ENCODE measurements at places on chromosomes 1 and 21. TPM values are rescaled to one million over a fixed set of nuclear protein-coding genes. Genes with fewer than 3 reads are reported as not detected.

DNA sequence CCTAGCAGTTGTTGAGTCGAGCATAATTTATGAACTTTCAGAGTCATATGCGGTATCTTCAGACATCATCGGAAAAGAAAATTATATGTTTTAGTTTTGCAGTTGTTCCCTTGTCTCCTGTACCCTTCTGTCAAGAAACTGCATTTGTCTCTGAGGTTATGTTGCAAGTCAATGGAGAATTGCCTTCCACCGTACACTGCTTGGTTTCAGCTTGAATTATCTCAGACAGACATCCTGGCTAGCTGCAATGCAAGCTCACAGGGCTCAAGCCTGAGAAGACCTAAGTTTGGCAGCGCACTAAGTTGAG lies 156.0 kb downstream of the NFIA start:
- no peak overlapping the region for H3K27ac ChIP-seq
- DNase-seq: no peak
- no peaks in the 10 kb centered on the region for H3K36me3 ChIP-seq
- H3K4me1 ChIP-seq: peaks cover 16% of the 10 kb centered on the region
- H3K27me3 ChIP-seq: no peaks in the 10 kb centered on the region

The ZC3H11A gene
- 37.4 TPM for total RNA-seq

The FCER1A gene
- 0.48 TPM for total RNA-seq

The SHCBP1L gene
- total RNA-seq: not detected

DNA sequence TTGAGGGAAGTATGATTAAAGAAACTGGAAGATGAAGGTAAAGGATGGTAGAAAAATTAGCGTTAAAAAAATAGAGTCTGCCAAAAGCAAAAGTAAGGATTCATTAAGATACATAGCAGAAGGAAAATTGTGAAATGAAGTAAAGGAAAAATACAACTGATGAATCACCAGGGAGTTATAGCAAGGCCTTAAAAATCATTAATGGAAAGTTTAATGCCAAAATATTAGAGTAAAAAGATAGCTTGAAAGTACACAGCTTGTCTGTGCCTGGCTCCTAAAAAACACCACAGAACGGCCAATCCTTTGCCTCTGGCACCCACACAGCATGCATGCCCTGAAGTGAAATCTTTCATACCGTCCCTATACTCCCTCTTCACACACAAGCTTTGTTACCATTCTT lies 66.9 kb upstream of the APOBEC4 start:
- peaks cover 41% of the 10 kb centered on the region for H3K4me1 ChIP-seq
- H3K4me3 ChIP-seq: no peak overlapping the region
- no peak overlapping the region for H3K27ac ChIP-seq
- no peak for DNase-seq

- no peaks in the 10 kb centered on the region for H3K4me1 ChIP-seq
- no peak within 1 kb of the TSS for H3K4me3 ChIP-seq
- no peak for DNase-seq
- no peaks in the 10 kb centered on the region for H3K27me3 ChIP-seq
Observed at GRCh38 chr1:160711602-160712311, at the start of gene CD48. Gene CD48, minus strand, starts transcription at chr1:160711822. Its CDS starts 59 bp downstream, at chr1:160711763.

The AKR7A3 gene
- 0.28 TPM for total RNA-seq

The SAMD11 gene
- 1.1 TPM for total RNA-seq

The IBA57 gene
- 19.7 TPM for total RNA-seq

DNA sequence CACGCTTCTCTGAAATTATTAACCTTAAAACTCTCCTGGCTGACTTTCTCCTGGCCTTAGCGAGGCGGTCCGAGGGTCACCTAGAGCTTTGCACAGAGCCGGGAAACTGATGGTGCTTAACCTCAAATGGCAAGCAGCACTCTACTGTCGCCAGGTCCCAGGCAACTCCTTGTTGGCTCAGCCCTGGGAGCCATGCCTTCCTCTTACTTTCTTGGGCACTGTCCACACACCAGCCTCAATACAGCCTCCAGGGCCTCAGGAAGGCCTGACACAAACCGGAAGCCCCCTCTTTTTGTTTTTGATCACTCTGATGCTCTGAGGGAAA lies 3.8 kb downstream of the TRABD2B start:
- H3K36me3 ChIP-seq: no peaks in the 10 kb centered on the region
- H3K4me1 ChIP-seq: peaks cover 32% of the 10 kb centered on the region
- H3K27me3 ChIP-seq: peaks cover 29% of the 10 kb centered on the region
- no peak for DNase-seq
- H3K4me3 ChIP-seq: no peak overlapping the region

- no peaks in the 10 kb centered on the region for H3K36me3 ChIP-seq
- H3K4me3 ChIP-seq: no peak overlapping the region
- no peaks in the 10 kb centered on the region for H3K4me1 ChIP-seq
- H3K27ac ChIP-seq: no peak overlapping the region
- H3K27me3 ChIP-seq: peaks cover 47% of the 10 kb centered on the region
Observed at GRCh38 chr1:24921412-24921811, 8.7 kb downstream of the RUNX3 start.

- H3K27ac ChIP-seq: no peak overlapping the region
- no peak for DNase-seq
- no peaks in the 10 kb centered on the region for H3K36me3 ChIP-seq
- no peak overlapping the region for H3K4me3 ChIP-seq
- H3K4me1 ChIP-seq: peaks cover 15% of the 10 kb centered on the region
Observed at GRCh38 chr1:170711682-170712081, 47.8 kb downstream of the PRRX1 start.

- H3K4me1 ChIP-seq: no peaks in the 10 kb centered on the region
- H3K27me3 ChIP-seq: no peaks in the 10 kb centered on the region
- no peaks in the 10 kb centered on the region for H3K36me3 ChIP-seq
- H3K4me3 ChIP-seq: no peak overlapping the region
- no peak overlapping the region for H3K27ac ChIP-seq
- no peak for DNase-seq
Observed at GRCh38 chr1:210482945-210483617, 154.4 kb downstream of the HHAT start.

GRCh38 chr1:26145041-26145959 lies 13.6 kb upstream of the FAM110D start:
- H3K4me1 ChIP-seq: peaks cover 14% of the 10 kb centered on the region
- DNase-seq: peak; percentile 80
- no peak overlapping the region for H3K27ac ChIP-seq
- no peak overlapping the region for H3K4me3 ChIP-seq

GRCh38 chr21:46142582-46143473 lies 12.6 kb downstream of the FTCD start:
- no peak overlapping the region for H3K4me3 ChIP-seq
- no peak overlapping the region for H3K27ac ChIP-seq
- peaks cover 7% of the 10 kb centered on the region for H3K4me1 ChIP-seq
- H3K27me3 ChIP-seq: no peaks in the 10 kb centered on the region

- no peak overlapping the region for H3K4me3 ChIP-seq
- no peaks in the 10 kb centered on the region for H3K4me1 ChIP-seq
- no peaks in the 10 kb centered on the region for H3K36me3 ChIP-seq
- no peaks in the 10 kb centered on the region for H3K27me3 ChIP-seq
- H3K27ac ChIP-seq: no peak overlapping the region
- no peak for DNase-seq
Observed at GRCh38 chr1:98382986-98383740, 278.4 kb upstream of the SNX7 start.

DNA sequence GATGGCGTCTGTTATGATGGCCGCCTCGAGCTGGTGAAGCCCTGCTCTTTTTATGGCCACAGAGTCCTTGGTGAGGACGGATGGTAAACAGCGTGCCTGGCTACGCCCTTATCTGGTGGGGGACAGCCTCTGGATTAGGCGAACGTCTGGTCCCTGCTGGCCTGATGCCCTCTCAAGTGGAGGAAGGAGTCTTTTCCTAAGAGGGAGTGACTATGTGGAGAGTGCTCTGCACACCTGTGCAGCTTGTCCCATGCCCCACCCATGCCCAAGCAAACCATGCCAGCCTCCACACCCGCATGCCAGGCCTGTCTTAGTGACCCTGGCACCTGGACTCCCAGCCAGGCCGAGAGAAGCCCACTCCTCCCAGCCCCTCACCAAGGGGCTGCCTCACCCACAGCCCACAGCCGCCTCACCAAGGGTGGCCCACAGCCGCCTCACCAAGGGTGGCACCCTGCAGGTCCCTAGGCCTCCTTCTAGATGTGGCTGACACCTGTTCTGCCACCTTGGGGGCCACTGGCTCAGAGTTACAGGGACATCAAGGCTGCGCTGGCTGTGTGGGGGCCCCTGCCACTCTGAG lies 40.2 kb downstream of the WNT9A start:
- no peaks in the 10 kb centered on the region for H3K27me3 ChIP-seq
- no peak overlapping the region for H3K4me3 ChIP-seq
- H3K27ac ChIP-seq: no peak overlapping the region
- no peak for DNase-seq
- no peaks in the 10 kb centered on the region for H3K36me3 ChIP-seq
- H3K4me1 ChIP-seq: no peaks in the 10 kb centered on the region

- peaks cover 16% of the 10 kb centered on the region for H3K4me1 ChIP-seq
- H3K27ac ChIP-seq: no peak overlapping the region
- H3K27me3 ChIP-seq: no peaks in the 10 kb centered on the region
- peak overlapping the region; percentile 7 for H3K4me3 ChIP-seq
Observed at GRCh38 chr21:44710756-44711326, 531 bp downstream of the TSPEAR start.

- no peaks in the 10 kb centered on the region for H3K4me1 ChIP-seq
- no peak overlapping the region for H3K4me3 ChIP-seq
- H3K36me3 ChIP-seq: no peaks in the 10 kb centered on the region
- H3K27ac ChIP-seq: no peak overlapping the region
- DNase-seq: no peak
Observed at GRCh38 chr1:101884621-101885020, 112.1 kb downstream of the OLFM3 start.

The TCHHL1 gene
- total RNA-seq: not detected

The PIGM gene
- total RNA-seq: 2.0 TPM

GRCh38 chr21:46208761-46209721 lies 19.5 kb downstream of the LSS start:
- H3K27me3 ChIP-seq: no peaks in the 10 kb centered on the region
- DNase-seq: no peak
- no peaks in the 10 kb centered on the region for H3K4me1 ChIP-seq
- no peaks in the 10 kb centered on the region for H3K36me3 ChIP-seq
- H3K4me3 ChIP-seq: no peak overlapping the region

The KIF26B gene
- 4.0 TPM for total RNA-seq

GRCh38 chr1:230085178-230085515 lies 18.1 kb downstream of the GALNT2 start:
- H3K27ac ChIP-seq: no peak overlapping the region
- no peak for DNase-seq
- H3K36me3 ChIP-seq: peaks cover 19% of the 10 kb centered on the region

- H3K36me3 ChIP-seq: no peaks in the 10 kb centered on the region
- H3K27ac ChIP-seq: no peak overlapping the region
- no peak overlapping the region for H3K4me3 ChIP-seq
- H3K27me3 ChIP-seq: no peaks in the 10 kb centered on the region
- DNase-seq: no peak
- no peaks in the 10 kb centered on the region for H3K4me1 ChIP-seq
Observed at GRCh38 chr1:242201090-242201489, 202.2 kb upstream of the MAP1LC3C start.

The SMCP gene
- total RNA-seq: not detected
